ENCODE measurements at places on chromosomes 1 and 21.

GRCh38 chr21:43355266-43355924, 71.5 kb downstream of the SIK1 start:
- DNase-seq: no peak

DNA sequence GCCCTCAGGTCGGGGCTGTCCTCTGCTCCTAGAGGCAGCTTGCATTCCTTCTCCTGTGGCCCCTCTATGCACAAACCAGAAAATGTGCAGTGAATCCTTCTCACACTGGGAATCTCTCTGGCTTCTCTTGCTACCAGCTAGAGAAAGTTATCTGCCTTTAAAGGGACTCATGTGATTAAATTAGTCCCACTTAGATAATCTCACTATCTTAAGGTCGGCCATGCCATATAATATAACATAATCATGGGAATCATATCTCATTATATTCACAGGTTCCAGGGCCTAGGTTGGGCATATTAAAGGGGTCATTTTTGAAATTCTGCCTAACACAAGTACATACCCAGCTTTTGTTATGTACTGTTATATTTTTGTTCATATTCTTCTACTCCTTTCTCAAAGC, 31.4 kb downstream of the PTGFR start:
- no peak for DNase-seq

- DNase-seq: no peak
Observed at GRCh38 chr1:60394436-60394835, 320.9 kb upstream of the C1orf87 start.

DNA sequence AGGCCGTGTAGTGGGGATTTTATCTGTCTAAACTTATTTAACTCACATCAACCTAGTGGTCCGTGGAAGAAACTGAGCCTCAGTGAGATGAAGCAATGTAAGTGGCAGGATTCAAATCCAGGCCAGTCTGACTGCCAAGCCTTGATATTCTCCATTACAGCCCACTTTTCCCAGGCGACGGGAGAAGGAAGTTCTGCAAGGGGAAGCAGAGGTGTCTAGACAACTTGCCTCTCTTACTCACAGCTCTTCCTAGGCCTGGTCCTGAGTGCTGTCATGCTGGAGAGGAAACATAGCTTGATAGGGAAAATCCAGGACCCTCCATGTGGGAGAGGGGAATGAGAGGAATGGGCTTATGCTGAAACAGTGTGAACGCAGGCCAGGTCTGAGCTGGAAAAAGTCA, 9.1 kb downstream of the CTSE start:
- no peak for DNase-seq

GRCh38 chr21:41059871-41060270, 108.1 kb upstream of the BACE2 start:
- DNase-seq: no peak

GRCh38 chr1:90443354-90443753, 273.7 kb downstream of the BARHL2 start:
- no peak for DNase-seq

GRCh38 chr1:183941001-183941400, 96.5 kb downstream of the COLGALT2 start:
- no peak for DNase-seq

DNA sequence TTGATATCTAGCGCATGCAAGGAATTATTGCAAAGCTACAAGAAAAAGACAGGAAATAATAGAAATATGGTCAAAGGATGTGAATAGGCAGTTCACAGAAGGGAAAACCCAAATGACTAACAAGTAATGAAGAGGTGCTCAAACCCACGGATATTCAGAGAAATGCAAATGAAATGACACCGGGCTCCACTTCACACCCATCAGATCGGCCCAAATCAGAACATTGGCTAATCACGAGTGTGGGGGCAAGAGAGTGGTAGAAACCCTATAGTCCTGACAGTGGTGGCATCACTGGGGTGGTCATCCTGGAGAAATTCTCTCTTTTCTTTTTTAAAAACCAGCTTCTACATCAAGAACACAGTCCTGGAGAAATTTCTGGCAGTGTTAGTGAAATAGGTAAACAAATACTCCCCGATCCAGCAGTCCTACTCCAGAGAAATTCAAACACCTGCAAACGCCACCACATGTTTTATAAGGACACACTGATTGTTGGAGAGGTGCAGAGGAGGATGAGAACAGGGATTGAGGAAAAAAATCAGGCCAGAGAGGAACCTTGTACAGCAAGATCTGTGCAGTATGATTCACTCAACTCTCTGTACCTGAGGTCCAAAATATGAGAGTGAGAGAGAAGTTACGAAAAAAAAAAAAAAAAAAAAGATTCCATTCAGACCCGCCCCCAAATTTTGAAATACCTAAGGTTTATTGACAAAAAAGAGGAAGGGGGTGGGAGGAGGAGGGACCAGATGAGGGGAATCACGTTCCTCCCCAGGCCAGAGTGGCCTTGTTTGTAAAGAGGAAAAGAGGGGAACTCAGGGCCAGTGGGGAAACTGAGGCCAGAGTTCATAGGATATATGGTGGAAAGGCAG, 9.2 kb upstream of the TNFRSF1B start:
- peak; percentile 44 for DNase-seq

GRCh38 chr1:235866205-235866912, at the start of gene LYST:
Gene LYST, minus strand, starts transcription at chr1:235866906. Its CDS starts 36,489 bp downstream, at chr1:235830417.
- DNase-seq: peak; percentile 57

DNA sequence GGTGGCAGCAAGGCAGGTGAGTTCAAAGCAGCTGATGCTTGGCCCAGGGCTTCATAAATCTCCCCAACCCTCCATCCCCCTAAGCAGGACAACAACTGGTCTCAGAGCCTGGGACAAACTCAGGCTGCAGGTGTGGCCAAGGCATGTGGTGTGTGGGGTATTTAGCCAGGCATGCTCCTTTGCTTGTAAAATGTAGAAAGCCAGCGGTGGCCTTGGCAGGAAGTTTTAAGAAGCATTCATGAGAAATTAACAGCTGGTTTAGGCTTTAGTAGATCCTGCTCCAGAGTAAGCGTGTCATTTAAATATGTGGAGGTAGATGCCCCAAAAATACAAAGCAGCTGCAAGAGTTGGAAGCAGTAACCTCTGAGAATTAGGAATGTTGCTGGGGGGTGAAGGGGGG, 44.8 kb downstream of the NTPCR start:
- DNase-seq: no peak

GRCh38 chr1:51519865-51520699, 1.0 kb upstream of the EPS15 start:
- no peak for DNase-seq

GRCh38 chr1:76480827-76481226, 386.5 kb upstream of the ST6GALNAC5 start:
- DNase-seq: no peak

- DNase-seq: no peak
Observed at GRCh38 chr1:21961799-21962198, 15.0 kb upstream of the CELA3B start.

DNA sequence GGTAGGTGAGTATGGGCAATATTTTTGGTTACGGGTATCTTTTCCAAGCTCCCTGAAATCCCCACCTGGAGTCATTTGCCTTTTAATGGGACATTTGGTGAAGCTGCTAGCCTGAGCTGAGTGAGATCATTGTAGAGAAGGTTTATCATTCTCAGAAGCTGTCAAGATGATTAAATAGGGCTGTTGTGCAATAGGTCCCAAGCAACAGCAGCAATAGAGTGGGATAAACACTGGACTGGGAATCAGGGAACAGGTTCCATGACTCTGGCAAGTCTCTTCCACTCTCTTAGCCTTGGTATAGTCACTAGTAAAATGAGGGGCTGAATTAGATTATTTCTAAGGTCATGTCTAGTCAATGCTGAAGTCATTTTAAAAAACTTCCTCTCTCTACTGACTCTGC, 30.3 kb upstream of the FAM78B start:
- DNase-seq: no peak

- DNase-seq: no peak
Observed at GRCh38 chr1:162550925-162551324, 10.6 kb upstream of the UAP1 start.

- no peak for DNase-seq
Observed at GRCh38 chr1:227440182-227440581, 121.9 kb upstream of the CDC42BPA start.

- DNase-seq: peak; percentile 26
Observed at GRCh38 chr1:10932088-10932487, 80.4 kb upstream of the TARDBP start.

DNA sequence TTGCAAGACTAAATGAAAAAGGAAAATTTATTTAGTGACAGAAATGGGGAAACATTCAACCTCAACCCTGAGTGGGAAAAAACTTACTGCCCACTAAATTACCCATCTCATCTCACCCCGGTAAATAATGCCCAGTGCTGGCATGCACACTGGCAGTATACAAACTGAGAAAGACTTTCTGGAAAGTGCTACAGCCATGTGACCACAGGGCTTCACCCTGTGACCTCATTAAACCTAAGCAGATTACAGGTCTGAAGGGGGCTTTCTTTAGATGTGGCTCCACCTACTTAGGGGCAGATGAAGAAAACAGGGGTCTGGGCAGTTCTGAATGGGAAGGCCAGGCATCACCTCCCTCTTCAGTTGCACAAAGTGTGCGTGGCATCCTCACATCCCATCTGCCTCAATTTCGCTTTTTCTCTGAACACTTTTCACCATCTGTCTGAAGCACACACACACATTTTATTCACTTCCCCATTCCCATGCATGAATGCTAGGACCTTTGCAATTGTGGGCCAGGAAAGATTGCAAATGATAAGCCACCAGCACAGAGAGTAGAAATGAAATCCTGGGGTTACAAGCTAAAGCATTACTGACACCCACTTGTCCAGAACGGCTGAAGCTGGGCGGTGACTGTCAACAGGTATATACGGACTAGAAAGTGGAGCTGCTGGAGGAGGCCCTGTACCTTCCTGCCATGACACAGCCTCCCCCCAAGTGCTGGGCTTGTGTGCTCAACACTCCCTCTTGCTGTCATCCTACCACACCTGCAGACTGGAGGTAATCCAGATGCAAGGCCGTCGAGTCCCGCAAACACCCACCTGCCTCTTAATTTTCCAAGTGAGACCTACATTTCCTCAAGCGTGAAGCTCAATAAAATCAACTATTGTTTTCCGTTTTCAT, 2.7 kb downstream of the NADK start:
- DNase-seq: no peak

DNA sequence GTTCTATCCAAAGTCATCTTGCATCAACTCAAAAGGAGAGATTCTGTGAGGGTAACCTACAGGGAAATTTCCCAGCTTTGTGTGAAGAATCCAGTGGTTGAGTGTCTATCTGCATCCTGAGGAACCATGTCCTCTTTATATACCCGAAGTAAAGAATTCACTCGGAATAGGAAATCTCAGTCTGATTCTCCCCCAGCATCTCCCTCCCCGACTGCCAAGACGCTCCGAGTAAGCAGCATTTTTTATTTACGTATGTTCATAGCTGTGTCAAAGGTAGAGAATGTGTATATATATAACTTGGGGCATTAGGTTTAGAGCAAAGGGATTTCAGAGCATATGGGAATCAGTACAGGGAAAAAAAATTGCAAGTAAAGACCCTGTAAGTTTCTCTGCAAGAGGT, 170.2 kb downstream of the SYT2 start:
- DNase-seq: no peak

GRCh38 chr1:29166291-29166878, 15.3 kb downstream of the SRSF4 start:
- DNase-seq: peak; percentile 8

DNA sequence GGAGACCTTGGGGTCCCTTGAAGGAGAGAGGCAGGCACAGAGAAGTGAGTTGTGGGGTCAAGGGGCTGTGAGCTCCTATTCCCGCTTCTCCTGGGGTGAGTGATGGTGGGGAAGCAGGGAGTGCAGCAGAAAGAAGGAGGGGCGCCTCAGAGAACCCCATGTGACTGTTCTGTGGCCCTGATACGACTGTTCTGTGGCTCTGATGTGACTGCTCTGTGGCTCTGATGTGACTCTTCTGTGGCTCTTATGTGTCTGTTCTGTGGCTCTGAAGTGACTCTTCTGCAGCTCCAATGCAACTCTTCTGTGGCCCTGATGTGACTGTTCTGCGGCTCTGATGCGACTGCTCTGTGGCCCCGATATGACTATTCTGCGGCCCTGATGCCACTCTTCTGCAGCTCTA, 29.9 kb upstream of the UMODL1 start:
- no peak for DNase-seq

DNA sequence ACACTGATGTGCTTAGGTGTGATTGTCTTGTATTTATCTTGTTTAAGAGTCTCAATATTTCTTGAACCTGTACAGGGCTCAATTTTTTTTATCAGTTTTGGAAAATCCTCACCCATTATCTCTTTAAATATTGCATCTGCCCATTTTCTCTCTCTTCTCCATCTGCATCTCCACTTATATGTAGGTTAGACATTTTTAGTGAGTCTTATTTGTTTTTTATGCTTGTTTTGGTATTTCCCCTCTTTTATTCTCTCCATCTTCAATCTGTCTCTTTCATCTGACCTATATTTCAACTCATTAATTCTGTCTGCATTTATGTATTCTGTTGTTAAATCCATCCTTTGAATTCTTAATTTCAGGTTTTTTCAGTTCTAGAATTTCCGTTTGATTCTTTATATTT, 32.9 kb upstream of the SHCBP1L start:
- no peak for DNase-seq

- no peak for DNase-seq
Observed at GRCh38 chr1:208848854-208849253, 604.7 kb upstream of the PLXNA2 start.

DNA sequence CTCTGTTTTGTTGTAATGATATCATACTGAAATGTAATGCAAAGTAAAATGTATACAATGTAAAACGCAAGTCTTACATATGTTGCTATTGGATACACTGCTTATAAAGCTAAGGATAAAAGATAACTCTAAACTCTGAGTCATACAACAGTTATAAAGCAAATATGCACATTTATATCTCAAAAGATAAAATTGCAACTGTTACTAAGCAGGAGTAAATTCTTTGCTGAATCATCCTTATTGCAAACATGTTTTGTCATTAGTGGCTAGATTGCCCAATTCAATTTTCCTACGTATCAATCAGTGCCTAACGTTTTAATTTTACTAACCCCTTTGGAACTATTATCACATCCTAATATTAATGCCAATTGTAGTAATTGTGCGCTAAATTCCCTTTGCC, 762.9 kb downstream of the LTN1 start:
- DNase-seq: no peak

- DNase-seq: no peak
Observed at GRCh38 chr1:233379869-233380438, 52.4 kb downstream of the MAP3K21 start.

DNA sequence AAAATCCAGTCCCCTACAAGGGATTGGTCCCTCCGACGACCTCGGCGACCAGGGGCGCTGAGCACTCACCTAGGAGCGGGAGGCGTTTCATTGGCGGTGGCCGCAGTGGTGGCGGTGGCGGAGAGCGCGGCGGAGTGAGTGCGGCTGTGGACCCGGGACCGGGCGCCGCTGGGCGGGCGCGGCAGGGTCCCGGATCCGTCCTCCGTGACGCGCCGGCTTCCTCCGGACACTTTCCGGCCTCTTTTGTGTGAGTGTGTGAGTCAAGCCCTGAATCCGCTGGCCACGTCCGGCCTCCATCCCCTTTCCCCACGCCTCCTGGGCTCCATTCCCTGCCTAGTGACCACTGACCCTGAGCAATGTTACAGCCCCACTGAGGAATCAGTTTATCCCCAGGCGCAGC, at the start of gene ADGRL4:
Gene ADGRL4, minus strand, starts transcription at position 167 of the 400 bp plus-strand sequence. Its CDS starts 76 bp downstream, at position 91.
- no peak for DNase-seq

Measured in CD4-positive, alpha-beta T cell treated with Interleukin-6 for 4 hours (primary cell).